ENCODE measurements at places on chromosomes 11 and 22.

- DNase-seq: no peak
Observed at GRCh38 chr22:48811885-48812284, 1015.8 kb downstream of the BRD1 start.

DNA sequence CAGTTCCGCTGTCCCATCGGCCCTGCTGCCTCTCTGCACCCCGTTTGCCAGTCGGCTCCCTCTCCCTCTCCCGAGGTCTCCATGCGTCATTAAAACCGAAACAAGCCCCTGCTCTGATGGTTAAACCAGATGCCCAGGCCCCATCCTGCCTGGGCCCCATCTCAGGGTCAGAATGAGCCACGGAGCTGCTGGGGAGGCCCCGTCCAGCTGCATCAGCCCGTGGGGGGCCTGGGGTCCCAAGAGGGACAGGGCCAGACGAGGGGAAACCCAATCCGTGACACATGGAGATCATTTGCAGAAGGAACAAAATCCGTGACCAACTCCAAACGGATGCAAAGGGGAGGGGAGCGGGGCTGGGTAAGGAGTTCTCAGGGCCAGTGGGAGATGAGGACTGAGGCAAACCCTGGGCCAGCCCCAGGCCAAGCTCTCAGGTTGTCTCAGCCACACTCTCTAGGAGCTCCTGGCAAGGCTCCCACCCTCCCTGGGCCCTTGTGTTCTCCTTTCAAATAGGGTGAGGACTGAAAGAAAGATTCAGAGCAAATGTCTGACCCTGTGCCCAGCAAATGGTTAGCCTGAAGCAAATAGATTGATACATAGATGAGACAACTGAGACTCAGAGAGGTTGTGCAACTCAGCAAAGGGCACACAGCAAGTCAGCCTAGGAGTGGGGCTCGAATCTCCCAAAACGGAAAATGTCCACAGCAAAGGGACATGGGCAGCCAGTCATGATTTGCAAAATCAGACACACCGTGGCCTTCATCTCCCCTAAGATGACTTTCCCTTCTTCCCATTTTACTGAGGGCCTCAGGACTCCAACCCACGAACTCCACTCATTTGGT, 162.1 kb downstream of the MN1 start:
- DNase-seq: no peak

GRCh38 chr11:121648306-121648705, 195.5 kb upstream of the SORL1-AS1 start:
- no peak for DNase-seq

GRCh38 chr11:6228520-6228919, 5.9 kb downstream of the FHIP1B start:
- no peak for DNase-seq

- DNase-seq: no peak
Observed at GRCh38 chr22:25746012-25746373, 4.0 kb downstream of the MYO18B start.

DNA sequence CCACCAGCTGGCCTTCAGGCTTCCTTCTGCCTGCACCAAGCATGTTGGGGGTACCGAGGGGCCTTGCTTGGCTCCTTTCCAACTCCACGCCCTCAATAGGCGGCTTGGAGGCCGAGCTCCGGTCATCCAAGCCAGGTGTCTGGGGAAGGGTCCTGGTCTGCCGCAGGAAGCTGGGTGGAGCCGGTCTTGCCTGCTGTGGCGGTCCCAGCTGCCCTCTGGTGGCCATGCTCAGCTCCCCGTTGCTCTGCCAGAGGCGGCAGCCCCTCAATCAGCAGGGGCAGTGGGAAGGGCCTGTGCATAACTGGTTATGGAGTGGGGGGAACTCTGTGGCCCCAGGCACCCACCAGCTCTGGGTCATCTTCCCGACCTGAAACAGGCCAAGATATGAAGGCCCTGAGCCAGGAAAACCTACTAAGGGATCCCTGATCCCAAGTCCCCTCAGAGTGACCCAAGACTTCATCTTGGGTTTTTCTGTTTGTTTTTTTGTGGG, 3.2 kb downstream of the ARVCF start:
- DNase-seq: peak; percentile 3

- DNase-seq: no peak
Observed at GRCh38 chr11:78423241-78423640, 5.6 kb upstream of the GAB2 start.

DNA sequence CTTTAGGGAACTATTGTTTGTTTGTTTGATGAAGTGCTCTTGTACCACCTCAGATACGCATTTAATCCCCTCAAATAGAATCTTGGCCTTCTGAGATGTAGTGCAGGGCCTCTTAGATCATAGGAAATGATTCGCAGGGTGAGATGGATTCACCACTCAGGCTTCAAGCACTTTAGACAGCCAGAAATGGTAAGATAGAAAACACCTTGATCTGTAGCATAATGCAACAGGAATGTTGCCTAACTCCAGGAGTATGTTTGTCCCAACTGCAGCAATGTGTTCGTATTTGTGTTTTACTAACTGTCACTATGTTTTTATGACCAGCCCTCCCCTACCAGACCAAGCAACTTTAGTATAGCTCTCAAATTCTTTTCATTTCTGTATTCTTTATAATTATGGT, 761.2 kb downstream of the NELL1 start:
- no peak for DNase-seq

GRCh38 chr11:33536178-33536577, 164.4 kb downstream of the C11orf91 start:
- no peak for DNase-seq

DNA sequence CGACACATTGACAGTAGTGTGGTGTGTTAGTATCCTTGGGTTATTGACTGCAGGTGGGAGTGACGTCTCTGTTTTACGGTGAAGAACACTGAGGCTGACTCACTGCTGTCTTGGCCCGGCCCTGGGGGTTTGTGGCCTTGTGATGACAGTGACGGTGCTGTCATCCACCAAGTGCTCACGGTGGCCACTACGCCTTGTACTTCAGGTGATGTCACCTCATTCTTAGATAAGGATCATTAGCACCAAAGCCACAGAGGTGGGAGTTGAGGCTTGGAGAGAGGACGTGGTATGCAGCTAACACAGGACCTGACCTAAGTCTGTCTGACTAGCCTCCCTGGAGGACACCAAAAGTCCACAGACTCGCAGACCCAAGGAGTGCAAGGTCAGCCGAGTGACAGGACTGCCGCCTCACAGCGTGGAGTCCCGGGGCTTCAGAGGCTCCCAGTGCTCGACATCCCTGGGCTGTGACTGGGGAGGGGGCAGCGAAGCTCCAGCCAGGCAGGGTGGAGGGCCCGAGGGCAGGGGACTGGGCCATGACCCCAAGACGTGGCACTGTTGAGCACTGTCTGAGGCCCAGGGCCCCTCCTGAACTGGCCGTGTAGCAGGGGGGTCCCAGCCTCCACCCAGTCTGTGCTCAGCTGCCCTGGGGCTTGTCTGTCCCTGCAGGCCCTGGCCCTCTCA, 56.5 kb downstream of the NAT10 start:
- DNase-seq: no peak

DNA sequence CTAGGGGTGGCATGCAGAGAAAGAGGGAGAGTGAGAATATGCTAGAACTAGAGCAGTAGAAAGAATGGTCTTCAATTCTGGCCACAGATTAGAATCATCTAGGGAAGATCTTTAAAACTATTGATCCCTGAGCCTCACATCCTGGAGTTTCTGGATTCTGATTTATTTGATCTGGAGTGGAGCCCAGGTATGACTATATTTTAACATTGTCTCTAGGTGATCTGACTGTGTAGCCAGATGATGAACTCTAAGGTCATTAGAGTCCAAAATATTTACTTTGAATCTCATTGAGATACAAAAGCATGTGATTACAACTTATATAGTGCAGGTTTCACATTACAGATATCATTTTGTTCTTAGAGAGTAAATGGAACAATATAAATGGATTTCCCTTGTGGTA, 79.7 kb downstream of the FDX1 start:
- no peak for DNase-seq

DNA sequence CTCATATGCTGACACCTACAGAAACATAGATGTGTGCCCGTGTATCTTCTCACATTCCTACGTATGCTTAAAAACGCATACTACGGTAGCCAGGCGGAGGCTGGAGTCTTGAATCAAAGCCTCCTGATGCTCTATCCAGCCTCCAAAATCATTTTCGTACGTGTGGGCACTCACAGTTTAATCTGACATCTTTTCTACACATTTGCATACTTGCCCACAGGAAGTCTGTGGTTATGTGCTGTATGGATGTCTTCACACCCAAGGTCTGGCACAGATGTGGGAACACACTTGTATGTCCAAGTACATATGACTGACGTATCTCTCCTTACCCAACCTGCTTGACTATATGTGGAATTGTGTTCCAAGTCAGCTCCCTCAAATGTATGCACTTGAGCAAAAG, 561.8 kb upstream of the CADM1 start:
- no peak for DNase-seq

DNA sequence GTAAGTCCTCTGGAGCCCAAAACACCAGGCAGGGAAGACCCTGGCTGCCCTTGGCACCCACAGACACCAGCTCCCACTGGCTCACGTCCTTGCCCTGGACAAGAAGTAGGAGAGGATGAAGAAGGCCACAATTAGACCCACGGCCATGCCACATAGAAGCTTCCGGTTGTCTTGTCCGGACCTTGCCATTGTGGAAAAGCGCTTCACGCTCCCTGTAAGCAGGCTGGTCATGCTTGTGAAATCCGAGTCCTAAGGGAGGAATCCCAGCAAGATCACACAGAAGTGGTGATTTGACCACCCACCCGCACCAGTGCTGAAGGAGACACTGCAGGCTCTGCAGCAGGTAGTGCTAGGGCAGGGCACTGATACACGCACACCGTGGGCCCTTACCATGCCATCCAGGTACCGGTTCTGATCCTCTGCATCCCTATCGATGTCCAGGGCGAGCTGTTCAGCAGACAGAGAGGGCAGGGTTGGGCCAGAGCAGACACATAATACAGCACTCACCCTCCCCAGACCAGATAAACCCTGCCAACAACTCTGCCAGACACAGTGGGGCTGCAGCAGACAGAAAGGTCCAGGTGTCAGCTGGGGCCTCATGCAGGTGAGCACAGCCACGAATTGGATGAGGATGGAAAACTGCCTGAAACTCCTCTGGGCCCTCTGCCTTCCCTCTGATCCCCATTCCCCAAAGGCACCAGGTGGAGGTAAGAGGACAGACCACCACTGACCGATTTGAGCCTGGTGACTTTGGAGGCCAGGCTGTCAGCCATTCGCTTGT, 1.8 kb downstream of the BET1L start:
- DNase-seq: no peak

- no peak for DNase-seq
Observed at GRCh38 chr11:37926772-37927171, 1328.7 kb upstream of the RAG2 start.

- peak; percentile 23 for DNase-seq
Observed at GRCh38 chr11:87966694-87967093, 208.5 kb downstream of the RAB38 start.

- peak; percentile 24 for DNase-seq
Observed at GRCh38 chr11:125132596-125132995, 21.2 kb upstream of the TMEM218 start.

- no peak for DNase-seq
Observed at GRCh38 chr11:88281317-88281712, 56.2 kb downstream of the CTSC start.

GRCh38 chr11:73528483-73529203, 69.3 kb downstream of the FAM168A start:
- DNase-seq: no peak

GRCh38 chr11:128724891-128725611, 31.2 kb downstream of the FLI1 start:
- DNase-seq: no peak

DNA sequence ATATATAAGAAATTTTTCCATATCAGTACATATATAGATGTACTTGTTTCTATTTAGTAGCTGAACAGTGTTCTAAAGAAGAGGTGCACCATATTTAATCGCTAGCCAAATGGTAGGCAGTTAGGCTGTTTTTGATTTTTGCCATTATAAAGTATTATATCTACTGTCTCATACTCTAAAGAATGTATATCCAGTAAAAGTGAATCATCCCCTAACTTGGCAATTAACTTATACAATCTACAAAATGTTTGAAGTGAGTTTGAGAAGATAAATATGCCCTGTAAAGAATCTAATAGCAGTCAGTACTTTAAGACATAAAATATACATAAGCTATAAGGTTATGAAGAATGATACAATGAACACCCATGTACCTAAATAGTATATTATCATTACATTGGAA, 291.5 kb downstream of the SWAP70 start:
- no peak for DNase-seq

DNA sequence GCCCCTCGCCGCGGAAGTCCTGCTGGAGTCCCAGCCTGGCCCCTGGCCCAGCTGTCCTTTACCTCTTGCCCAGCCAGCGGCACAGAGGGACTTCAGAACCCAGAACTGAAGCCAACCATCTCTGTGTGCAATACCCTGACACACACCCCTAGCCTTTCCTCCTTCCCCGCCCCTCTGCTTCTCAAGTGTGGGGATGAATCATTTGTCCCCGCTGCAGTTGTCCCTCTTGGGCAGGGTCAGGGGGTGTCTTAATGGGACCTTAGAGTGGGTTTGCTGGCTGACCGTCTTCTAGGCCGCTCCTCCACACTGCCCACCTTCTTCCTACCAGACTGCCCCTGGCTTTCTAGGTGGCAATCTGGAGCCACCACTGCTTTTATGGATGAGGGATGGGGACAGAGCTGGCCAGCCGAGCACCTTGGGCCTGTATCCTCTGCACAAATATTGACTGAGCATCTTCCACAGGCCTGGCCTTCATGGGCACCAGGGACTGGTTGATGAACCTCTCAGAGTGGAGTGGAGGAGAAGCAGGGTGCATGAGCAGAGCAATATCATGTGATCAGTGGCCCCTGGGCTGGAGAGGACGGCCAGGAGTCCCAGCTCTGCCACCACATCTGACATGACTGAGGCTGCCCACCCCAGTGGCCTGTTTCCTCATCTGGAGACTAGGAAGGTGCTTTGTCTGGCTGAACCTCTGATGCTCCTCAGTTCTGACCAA, 668 bp upstream of the CHST1 start:
- DNase-seq: no peak

Data from fibroblast of skin of left biceps (primary cell).